Heart right ventricle (tissue), 16 donors: ENCODE measurements at places on chromosomes 3 and 15. TPM values are rescaled to one million over a fixed set of nuclear protein-coding genes. Genes with fewer than 3 reads are reported as not detected.
A peak's percentile ranks its signal among the peaks of the same experiment; 100 is the strongest.

IGF2BP2 gene
- 9.4 TPM for polyA plus RNA-seq

DNA sequence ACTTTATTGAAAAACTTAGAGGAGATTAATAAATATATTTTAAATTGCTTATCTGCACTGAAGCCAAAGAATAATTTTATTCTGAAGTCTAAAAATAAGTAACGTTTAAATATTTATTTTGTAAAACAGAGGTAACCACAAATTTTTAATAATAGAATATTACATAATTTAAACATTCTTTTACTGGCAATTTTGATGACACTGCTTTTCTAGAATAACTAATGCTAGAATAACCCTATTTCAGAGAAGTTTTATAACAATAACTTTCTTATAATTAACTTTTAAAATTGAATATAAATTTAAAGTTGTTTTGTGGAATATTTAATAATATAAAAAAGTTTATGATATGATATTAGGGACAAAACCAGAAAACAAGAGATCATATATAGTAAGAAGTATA, 409.6 kb upstream of the KCNMB2 start:
- DNase-seq = no peak

DNA sequence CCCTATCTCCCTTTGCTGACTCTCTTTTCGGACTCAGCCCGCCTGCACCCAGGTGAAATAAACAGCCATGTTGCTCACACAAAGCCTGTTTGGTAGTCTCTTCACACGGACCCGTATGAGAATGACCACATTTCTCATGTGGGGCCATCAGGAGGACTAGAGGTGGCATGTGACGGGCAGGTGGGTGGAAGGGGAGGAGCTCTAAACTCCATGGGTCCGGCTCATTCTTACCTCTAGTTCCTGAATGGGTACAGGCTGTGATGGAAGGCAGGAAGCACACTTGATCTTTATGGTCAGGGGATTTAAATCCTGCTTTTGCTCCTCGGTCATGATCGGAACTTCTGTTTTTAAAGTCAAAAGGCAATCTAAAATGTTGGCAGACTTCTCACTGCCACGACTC, 28.6 kb downstream of the CFAP92 start:
- DNase-seq = no peak

GRCh38 chr15:68230157-68231100, 901 bp upstream of the CLN6 start:
- no peak for DNase-seq

DNA sequence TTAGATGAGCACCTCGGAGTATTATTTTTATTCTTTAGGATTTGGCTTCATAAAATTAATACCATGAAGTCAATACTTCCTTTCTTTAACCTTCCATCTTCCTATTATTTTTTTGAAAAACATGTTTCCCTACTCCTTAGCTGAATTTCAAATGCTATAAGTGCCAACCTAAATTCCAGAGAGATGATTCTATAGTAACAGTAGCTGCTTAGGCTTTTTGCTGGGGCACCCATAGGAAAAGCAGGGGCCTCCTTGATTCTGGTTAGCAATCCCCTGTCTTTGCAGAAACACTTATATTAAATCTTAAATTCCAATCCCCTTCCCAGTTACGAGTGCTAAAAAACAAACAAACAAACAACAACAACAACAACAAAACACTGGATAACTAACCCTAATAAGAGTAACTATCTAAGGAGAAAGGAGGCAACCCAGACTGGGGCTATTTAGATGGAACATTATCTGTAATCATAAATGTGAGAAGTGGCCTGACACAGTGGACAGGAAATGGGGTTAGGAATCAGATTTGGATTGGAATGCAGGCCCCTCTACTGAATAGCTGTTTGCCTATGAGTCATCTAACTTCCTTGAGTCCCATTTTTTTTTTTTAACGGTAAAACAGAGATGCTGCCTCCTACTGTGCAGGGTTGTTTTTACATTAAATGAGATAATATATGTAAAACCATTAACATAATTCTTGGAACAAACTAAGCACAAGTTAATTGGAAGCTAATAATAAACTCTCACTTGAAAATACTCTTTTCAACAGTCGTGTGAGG, 148.1 kb downstream of the WDR72 start:
- DNase-seq = no peak

MYRIP gene
- 0.51 TPM for polyA plus RNA-seq

GRCh38 chr3:50806806-50807205, 132.1 kb downstream of the DOCK3 start:
- no peak for DNase-seq

- DNase-seq = no peak
Observed at GRCh38 chr15:75136118-75136517, 65.6 kb upstream of the C15orf39 start.

- DNase-seq = peak; percentile 85
Observed at GRCh38 chr3:127786353-127787070, 35.8 kb downstream of the MGLL start.

PEX11A gene
- 7.3 TPM for polyA plus RNA-seq
